ENCODE measurements at places on chromosomes 4 and X.

GRCh38 chr4:6154875-6155274, 45.5 kb downstream of the JAKMIP1 start:
- no peak for DNase-seq
- no peaks in the 10 kb centered on the region for H3K27me3 ChIP-seq
- H3K27ac ChIP-seq, result peak overlapping the region; percentile 44
- no peak overlapping the region for H3K4me3 ChIP-seq

GRCh38 chr4:80751200-80751599, 279.3 kb upstream of the BMP3 start:
- H3K4me3 ChIP-seq, result no peak overlapping the region
- H3K27ac ChIP-seq, result no peak overlapping the region
- H3K27me3 ChIP-seq, result no peaks in the 10 kb centered on the region
- H3K4me1 ChIP-seq, result no peaks in the 10 kb centered on the region

DNA sequence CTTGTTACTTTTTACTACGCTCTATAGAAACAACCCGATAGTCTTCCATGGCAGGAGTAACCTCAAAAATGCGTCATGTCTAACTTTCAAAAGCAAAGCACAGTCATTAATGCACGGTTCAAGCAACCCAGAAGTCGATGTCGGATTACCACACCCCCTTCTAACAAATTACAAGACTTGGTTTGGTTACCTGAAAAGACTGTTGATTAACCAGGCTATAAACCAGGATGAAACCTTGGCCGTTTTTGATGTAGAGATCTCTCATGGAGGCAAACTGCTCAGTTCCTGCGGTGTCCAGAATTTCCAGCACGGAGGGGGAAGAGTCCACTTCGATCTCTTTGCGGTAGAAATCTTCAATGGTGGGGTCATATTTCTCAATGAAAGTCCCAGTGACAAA, 2.4 kb downstream of the RAP2C start:
- H3K27ac ChIP-seq, result peak overlapping the region; percentile 93
- H3K27me3 ChIP-seq, result no peaks in the 10 kb centered on the region
- peaks cover 18% of the 10 kb centered on the region for H3K4me1 ChIP-seq
- H3K4me3 ChIP-seq, result peak overlapping the region; percentile 81

- H3K36me3 ChIP-seq, result peaks cover 18% of the 10 kb centered on the region
- no peak overlapping the region for H3K4me3 ChIP-seq
- no peaks in the 10 kb centered on the region for H3K27me3 ChIP-seq
- DNase-seq, result no peak
- H3K27ac ChIP-seq, result no peak overlapping the region
Observed at GRCh38 chr4:13481569-13481968, 2.6 kb downstream of the RAB28 start.

- no peaks in the 10 kb centered on the region for H3K36me3 ChIP-seq
- DNase-seq, result no peak
- no peaks in the 10 kb centered on the region for H3K27me3 ChIP-seq
- no peaks in the 10 kb centered on the region for H3K4me1 ChIP-seq
- H3K27ac ChIP-seq, result no peak overlapping the region
Observed at GRCh38 chr4:71473541-71474240, 134.9 kb downstream of the SLC4A4 start.

- H3K36me3 ChIP-seq, result no peaks in the 10 kb centered on the region
- H3K27ac ChIP-seq, result peak overlapping the region; percentile 44
- peaks cover 9% of the 10 kb centered on the region for H3K4me1 ChIP-seq
- DNase-seq, result no peak
Observed at GRCh38 chr4:158783785-158784184, 15.0 kb downstream of the FNIP2 start.

- no peak overlapping the region for H3K27ac ChIP-seq
- H3K27me3 ChIP-seq, result no peaks in the 10 kb centered on the region
- H3K4me1 ChIP-seq, result peaks cover 24% of the 10 kb centered on the region
- no peak overlapping the region for H3K4me3 ChIP-seq
Observed at GRCh38 chr4:112290341-112290740, 4.6 kb upstream of the TIFA start.

- peaks cover 8% of the 10 kb centered on the region for H3K4me1 ChIP-seq
- H3K27ac ChIP-seq, result no peak overlapping the region
- H3K27me3 ChIP-seq, result peaks cover 6% of the 10 kb centered on the region
- no peak for DNase-seq
Observed at GRCh38 chr4:4872314-4872903, 12.9 kb downstream of the MSX1 start.

DNA sequence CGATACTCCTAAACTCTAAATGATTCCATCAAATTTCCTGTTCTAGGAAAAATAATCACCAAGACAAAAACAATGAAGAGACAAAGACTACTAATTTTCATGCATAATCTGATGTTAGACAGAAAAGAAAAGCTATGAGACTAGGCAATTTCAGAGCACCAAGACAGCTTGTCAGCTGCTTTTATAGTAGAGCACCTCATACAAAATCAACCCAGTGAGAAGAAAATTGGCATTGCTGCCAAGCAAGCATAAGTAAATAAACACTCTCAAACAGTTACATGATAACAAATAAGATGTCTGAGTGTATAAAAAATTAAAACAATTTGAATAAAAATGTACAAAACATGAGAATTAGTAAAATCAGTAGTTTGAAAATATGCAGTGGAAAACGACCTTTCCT, 1544.6 kb downstream of the C4orf33 start:
- H3K36me3 ChIP-seq, result no peaks in the 10 kb centered on the region
- no peaks in the 10 kb centered on the region for H3K4me1 ChIP-seq
- no peaks in the 10 kb centered on the region for H3K27me3 ChIP-seq
- no peak for DNase-seq
- H3K27ac ChIP-seq, result no peak overlapping the region

- no peak overlapping the region for H3K27ac ChIP-seq
- DNase-seq, result no peak
- no peak overlapping the region for H3K4me3 ChIP-seq
- H3K4me1 ChIP-seq, result peaks cover 13% of the 10 kb centered on the region
- H3K27me3 ChIP-seq, result no peaks in the 10 kb centered on the region
Observed at GRCh38 chr4:98480535-98480934, 177.9 kb downstream of the TSPAN5 start.

DNA sequence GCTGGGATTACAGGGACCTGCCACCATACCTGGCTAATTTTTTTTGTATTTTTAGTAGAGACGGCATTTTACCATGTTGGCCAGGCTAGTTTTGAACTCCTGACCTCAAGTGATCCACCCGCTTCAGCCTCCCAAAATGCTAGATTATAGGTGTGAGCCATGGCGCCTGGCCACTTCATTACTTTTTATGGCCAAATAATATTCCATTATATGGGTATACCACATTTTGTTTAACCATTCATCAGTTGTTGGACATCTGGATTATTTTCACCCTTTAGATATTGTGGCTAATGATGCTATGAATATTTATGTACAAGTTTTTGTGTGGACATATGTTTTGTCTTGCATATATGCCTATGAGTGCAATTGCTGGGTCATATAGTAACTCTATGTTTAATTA, 8.6 kb upstream of the FHIP1A start:
- no peaks in the 10 kb centered on the region for H3K4me1 ChIP-seq
- no peak overlapping the region for H3K4me3 ChIP-seq
- peaks cover 13% of the 10 kb centered on the region for H3K27me3 ChIP-seq

- H3K36me3 ChIP-seq, result peaks cover 3% of the 10 kb centered on the region
- DNase-seq, result no peak
- no peak overlapping the region for H3K4me3 ChIP-seq
- no peaks in the 10 kb centered on the region for H3K27me3 ChIP-seq
Observed at GRCh38 chrX:41589634-41590270, 99.0 kb upstream of the GPR34 start.

GRCh38 chr4:137226221-137226620, 306.1 kb downstream of the PCDH18 start:
- no peaks in the 10 kb centered on the region for H3K27me3 ChIP-seq
- no peaks in the 10 kb centered on the region for H3K36me3 ChIP-seq
- no peaks in the 10 kb centered on the region for H3K4me1 ChIP-seq
- DNase-seq, result no peak
